Naive thymus-derived CD4-positive, alpha-beta T cell (primary cell): ENCODE measurements at places on chromosomes 16 and 17.

- peak; percentile 37 for DNase-seq
Measured at GRCh38 chr17:78993241-78993956, 13.7 kb upstream of the LGALS3BP start.

DNA sequence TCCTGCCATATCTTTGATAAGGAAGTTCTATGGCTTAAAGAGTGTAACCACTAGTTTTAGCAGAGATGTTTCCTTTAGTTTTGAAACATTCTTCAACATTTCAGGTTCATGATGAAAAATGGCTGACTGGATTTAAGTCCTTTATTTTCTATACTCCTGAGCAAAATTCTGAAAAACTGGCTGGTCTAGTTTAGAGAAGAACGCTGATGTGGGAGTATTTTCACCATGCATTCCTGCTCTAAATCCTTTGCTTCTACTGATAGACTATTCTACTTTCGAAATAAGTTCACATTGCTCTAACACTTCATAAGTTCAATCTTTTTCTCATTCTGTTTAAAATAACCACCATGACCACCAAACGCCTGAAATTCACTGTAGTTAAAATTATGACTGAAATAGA lies 281.9 kb downstream of the FTO start:
- DNase-seq: no peak

- no peak for DNase-seq
Measured at GRCh38 chr17:28118362-28118761, 75.9 kb downstream of the NLK start.

GRCh38 chr16:49674351-49674851 lies 181.5 kb downstream of the ZNF423 start:
- DNase-seq: no peak

- DNase-seq: no peak
Measured at GRCh38 chr16:89402962-89403361, 87.4 kb downstream of the ANKRD11 start.

- DNase-seq: no peak
Measured at GRCh38 chr16:78230832-78231231, 131.4 kb downstream of the WWOX start.

DNA sequence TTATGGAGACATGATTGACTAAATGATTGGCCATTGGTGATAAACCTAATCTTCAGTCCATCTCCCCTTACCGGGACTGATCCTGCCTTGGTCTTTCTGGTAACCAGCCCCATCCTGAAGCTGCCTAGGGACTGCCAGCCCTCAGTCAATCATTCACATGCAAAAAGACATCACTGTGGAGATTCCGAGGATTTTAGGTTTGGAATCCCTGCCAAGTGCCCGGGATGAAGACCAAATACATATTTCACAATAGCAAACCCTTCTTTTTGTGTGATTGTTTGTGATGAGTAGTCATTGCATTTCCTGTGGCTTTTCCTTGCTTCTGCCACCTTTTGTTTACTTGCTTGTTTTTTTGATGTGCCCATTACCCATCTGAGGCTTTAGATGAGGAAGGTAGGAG lies 44.0 kb downstream of the EPN2 start:
- DNase-seq: no peak

DNA sequence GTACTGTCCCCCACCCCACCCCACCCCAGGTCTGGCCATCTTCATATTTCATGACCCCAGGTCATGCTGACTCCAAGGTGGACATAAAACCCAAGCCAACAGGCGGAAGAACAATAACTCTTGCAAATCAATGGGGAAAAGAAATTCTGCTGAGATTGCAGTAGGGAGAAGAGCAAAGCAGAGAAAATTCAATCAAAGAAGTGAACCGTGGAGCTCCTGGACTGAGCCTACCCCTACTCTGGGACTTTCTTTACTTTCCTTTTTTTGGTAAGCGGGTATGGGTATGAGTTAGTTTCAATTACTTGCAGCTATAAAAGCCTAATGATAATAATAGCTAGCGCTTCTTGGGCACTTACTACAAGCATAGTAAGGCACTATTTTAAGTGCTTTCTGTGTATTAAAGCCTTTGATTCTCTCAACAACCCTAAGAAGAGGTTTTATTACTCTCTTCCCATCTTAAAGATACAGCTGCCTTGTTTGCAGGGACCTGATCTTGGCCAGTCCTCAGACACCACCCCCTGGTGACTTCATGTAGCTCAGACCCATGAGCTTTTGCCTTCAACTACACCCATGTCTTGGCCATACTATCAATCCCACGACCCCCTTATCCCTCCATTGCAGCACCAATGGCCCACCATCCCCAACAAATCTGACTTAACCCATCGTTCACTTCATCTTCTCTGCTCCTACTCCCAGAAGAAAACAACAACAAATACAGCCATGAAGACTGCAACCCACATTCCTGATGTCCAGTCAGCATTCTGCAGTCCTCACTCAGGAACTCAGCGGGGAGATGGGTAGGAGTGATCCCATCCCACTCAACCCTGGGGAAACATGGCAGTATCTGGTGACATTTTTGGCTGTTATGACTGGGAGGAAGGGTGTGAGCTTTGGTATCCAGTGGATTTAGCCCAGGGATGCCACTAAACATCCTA lies 4.4 kb downstream of the GGA2 start:
- no peak for DNase-seq

GRCh38 chr17:81256616-81257015 lies 17.5 kb downstream of the NDUFAF8 start:
- no peak for DNase-seq

DNA sequence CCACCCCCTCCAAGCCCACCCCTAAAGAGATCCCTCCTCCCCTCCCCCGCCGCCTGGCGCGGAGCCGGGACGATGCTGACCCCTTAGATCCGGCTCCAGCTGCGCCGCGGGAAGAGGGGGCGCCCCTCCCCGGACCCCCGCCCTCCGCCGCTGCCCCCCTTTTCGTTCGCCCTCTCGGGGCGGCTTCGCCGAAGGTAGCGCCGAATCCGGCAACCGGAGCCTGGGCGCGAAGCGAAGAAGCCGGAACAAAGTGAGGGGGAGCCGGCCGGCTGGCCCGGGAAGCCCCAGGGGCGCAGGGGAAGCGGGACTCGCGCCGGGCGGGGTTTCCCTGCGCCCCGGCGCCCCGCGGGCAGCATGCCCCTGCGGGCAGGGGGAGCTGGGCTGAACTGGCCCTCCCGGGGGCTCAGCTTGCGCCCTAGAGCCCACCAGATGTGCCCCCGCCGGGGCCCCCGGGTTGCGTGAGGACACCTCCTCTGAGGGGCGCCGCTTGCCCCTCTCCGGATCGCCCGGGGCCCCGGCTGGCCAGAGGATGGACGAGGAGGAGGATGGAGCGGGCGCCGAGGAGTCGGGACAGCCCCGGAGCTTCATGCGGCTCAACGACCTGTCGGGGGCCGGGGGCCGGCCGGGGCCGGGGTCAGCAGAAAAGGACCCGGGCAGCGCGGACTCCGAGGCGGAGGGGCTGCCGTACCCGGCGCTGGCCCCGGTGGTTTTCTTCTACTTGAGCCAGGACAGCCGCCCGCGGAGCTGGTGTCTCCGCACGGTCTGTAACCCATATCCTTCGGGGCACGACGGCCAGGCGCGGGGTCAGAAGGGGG lies 623 bp downstream of the CACNA1G start:
- no peak for DNase-seq

- DNase-seq: no peak
Measured at GRCh38 chr16:50925758-50926357, 184.0 kb downstream of the CYLD start.

- DNase-seq: no peak
Measured at GRCh38 chr16:50369133-50369804, 481 bp upstream of the BRD7 start.

DNA sequence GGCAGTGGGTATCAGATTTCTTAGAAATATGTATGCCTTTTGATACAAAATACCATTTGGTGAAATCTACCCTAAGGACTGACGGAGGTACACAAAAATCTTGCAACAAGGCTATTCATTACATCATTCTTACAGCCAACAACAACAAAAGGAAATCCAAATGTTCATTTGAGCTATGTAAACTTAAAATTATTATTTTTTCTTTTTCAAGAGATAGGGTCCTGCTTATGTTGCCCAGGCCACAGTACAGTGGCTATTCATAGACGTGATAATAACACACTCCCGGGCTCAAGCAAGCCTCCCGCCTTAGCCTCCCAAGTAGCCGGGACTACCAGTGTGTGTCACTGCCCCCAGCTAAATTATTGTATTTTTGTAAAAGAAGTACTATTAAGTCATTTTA lies 9.0 kb downstream of the SRR start:
- no peak for DNase-seq

- no peak for DNase-seq
Measured at GRCh38 chr17:6306820-6307219, 128.1 kb downstream of the AIPL1 start.

DNA sequence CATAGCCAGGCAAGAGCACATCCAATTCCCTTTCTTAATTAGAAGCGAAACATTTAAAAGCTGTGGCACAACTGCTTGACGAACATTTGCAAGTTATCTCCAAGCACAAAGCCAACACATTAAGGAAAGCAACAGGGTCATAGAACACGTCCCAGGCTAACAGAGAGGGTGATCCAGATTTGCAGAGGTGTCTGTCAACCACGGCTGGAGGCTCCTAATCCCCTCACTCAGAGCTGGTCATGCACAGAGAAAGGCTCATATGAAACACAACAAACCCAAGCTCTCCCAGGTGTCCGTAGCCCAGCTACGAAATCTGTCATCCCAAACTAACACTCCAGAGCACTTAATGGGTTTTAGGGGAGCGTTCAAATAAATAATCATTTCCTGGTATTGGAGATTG lies 276.1 kb downstream of the SLC39A11 start:
- DNase-seq: no peak

GRCh38 chr16:77594799-77595596 lies 127.3 kb upstream of the NUDT7 start:
- DNase-seq: no peak

- DNase-seq: no peak
Measured at GRCh38 chr16:49793244-49793643, 62.7 kb downstream of the ZNF423 start.

GRCh38 chr17:48993951-48994350 lies 3.2 kb upstream of the IGF2BP1 start:
- DNase-seq: no peak

DNA sequence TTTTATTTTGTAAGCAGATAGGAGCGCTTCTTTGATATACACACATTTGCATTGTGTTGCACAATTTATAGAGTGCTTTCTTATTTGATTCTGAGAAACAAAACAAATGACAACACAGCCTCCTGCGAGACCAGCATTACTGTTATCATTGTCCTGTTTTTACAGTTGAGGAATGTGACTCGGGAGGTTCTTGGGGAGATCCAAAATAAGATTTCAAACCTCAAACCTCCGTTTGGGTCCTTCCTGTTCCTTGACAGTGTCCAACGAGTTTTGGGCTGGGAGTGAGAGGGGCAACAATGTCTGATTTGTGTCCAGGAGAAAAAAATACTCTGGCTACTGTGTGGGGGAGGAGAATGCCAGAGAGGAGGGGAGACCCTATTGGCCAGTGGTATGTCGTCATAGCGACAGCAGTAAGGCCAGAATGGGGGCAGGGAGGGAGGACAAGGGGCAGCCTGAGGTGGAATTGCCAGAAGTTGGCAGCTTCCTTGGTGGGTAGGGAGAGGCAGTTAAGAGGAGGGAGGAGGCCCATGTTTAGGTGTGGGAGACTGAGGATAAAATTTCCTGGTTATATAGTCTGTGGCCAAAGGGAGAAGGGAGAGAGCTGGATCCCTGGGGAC lies 45.5 kb downstream of the TMEM132E start:
- DNase-seq: no peak

GRCh38 chr17:65332779-65333178 lies 195.6 kb downstream of the RGS9 start:
- no peak for DNase-seq

DNA sequence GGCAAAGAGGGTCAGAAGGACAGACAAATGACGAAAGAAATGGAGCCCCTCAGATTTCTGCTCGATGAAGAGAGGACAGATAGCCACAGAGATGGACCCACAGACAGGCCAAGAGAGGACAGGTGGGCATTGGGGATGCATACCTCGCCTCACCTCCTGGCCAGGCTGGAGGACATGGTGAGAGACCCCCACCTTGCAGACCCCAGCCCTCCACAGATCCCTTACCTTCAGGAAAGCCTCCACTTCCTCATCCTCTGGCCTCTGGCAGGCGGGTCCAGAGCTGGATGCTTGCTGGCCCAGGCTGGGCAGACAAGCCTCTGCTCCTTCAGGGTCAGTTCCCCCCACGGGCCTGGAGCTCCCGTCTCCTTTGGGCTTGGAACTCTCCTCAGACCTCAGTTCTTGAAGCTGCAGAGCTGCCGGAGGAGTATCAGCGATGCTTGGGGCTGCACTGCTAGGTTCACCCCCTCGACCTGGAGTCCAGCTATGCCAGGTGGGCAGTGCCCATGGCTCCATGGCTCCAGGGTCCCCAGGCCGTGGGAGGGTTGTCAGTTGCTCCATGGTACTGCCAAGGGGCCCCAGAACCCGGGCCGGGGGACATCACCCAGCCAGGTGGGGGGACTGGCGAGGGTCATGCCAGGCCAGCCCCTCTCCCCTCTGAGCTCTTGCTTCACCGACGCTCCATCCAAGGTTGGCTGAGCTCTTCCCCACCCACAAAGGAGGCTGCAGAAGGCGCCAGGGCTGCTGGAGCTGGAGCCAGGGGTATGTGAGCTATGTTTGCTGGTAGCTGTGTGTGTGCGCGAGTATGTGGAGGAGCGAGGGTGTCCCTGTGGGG lies 1.0 kb downstream of the TSPOAP1 start:
- peak; percentile 67 for DNase-seq

DNA sequence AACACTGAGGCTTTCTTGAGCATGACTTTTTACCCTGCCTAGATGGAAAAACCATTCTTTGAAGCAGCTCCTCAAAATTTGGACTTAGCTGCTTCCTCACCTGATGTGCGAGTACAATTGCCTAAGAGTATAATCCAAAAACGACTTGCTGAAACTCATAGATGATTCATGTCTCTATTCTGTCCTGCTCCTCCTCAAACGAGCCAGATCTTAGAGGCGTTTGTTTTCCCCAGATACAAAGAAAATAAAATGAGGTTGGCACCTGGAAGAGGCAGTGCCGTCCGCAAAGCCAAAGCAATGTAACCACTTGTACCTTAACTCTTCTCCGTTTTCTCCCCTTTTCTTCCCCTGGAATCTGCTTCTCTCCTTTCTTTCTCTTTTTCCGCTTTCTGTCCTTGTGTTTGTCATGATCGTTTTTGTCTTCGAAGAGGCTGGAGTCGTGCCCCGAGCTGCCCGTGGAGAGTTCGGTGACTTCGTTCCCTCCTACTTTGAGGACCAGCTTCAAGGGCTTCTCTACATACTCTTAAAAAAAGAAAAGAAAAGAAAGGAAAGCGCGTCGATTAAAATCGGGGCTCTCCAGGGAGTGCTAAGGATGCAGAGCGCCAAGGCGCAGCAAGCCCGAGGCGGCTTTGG lies 895 bp downstream of the BRD7 start:
- no peak for DNase-seq

GRCh38 chr16:9124908-9125584 lies 33.6 kb downstream of the HAPSTR1 start:
- DNase-seq: no peak

DNA sequence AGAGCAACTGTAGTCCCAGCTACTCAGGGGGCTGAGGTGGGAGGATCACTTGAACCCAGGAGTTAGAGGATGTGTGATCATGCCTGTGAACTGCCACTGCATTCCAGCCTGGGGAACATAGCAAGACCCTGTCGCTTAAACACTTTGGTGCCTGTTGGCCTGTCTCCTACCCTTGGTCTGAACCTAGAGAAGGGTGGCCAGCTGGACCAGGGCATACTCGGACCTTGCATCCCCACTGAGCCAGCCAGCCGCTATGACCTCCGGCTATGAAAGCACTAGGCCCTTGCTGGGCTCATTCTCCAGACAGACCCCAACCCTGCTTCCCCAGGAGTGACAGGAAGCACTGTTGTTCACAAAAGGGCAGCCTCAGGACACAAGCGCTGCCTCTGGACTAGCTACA lies 4.6 kb downstream of the IFT20 start:
- no peak for DNase-seq

GRCh38 chr16:56300242-56300623 lies 108.9 kb downstream of the GNAO1 start:
- no peak for DNase-seq
